ENCODE measurements at places on chromosomes 1 and 21. TPM values are rescaled to one million over a fixed set of nuclear protein-coding genes. Genes with fewer than 3 reads are reported as not detected.

The SERINC2 gene
- 2.7 TPM for total RNA-seq

The TLCD4 gene
- 66.9 TPM for total RNA-seq

The RNF186 gene
- total RNA-seq = not detected

- no peaks in the 10 kb centered on the region for H3K4me1 ChIP-seq
- DNase-seq = no peak
- H3K36me3 ChIP-seq = no peaks in the 10 kb centered on the region
Observed at GRCh38 chr1:217498209-217498608, 132.7 kb downstream of the GPATCH2 start.

GRCh38 chr1:113542221-113542701 is 151.9 kb downstream of the MAGI3 start:
- no peaks in the 10 kb centered on the region for H3K27me3 ChIP-seq
- no peaks in the 10 kb centered on the region for H3K4me1 ChIP-seq
- no peaks in the 10 kb centered on the region for H3K36me3 ChIP-seq
- DNase-seq = no peak
- H3K27ac ChIP-seq = no peak overlapping the region

DNA sequence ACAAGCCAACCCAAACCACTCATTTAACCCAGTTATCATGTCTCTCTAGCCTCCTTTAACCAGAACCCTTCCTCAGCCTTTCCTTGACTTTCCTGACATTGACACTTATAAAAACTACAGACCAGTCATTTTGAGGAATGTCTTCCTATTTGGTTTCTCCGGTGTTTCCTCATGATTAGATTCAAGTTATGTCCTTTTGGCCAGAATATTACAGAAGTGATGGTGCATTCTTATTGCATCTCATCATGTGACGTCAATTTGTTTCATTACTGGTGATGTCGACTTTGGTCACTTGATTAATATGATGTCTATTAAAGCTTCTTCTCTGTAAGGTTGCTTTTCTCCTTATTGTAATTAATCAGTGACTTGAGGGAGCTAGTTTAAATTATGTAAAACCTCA is 6.1 kb upstream of the RCSD1 start:
- H3K4me1 ChIP-seq = peaks cover 23% of the 10 kb centered on the region
- DNase-seq = no peak
- no peak overlapping the region for H3K4me3 ChIP-seq
- H3K27ac ChIP-seq = no peak overlapping the region
